ENCODE measurements at places on chromosomes 1 and 21.

DNA sequence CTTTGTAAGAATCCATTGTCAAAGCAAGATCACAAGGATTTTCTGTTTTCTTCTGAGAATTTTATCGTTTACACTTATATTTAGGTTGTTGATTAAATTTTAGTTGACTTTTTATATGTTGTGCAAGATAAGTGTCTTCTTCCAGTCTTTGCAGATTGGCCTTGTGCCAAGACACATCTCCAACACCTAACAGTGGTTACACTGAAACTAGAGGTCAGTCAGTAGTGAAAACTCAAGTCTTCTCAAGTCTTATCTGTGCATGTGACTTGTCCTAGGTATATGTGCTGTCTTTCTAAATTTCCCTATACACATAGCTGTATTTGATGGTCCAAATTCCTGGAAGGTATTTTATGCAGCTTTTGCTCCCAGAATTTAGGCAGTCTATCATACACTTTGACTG is 1183.2 kb upstream of the B3GALT2 start:
- no peak for DNase-seq

GRCh38 chr1:107220036-107220435 is 79.2 kb downstream of the NTNG1 start:
- DNase-seq, result no peak

DNA sequence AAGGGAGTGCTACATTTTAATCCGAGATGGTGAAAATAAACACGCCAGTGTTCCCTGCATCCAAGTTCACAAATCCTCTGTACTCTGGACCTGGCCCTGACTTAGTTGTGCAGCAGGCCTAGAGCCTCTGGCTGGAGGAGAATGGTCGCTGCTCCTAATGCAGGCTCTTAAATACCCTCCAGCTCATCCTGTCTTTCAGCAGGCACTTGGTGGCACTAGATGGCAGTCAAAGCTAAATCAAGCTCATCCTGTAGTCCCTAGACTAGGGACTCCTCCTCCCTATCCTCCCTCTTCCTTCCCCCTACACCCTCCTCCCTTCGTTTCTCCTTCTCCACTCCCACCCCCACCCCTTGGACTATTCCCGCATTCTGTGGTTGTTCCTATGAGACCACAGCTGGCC is 41.6 kb upstream of the MTR start:
- no peak for DNase-seq

GRCh38 chr1:100348549-100349144 is 3.7 kb upstream of the CDC14A start:
- DNase-seq, result no peak

GRCh38 chr1:1118011-1118875 is 2.4 kb upstream of the C1orf159 start:
- no peak for DNase-seq

DNA sequence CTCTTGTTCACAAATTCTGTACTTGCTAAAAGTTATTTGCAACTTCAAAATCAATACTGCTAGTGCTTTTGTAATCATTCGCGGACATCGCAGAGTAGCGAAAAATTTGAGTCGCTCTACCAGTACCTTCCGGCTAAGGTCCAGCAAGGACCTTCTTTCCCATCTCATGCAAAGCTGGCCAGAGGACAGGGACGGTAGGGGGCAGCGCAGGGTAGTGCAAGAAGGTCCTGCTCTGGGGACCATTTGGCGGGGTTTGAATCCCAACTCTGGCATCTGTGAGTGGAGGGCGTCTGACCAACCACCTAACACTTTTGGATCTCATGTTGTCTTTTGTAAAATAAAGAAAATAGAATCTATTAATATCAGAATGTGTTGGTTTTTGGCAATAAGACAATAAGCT is 258.3 kb downstream of the SPATA17 start:
- DNase-seq, result no peak

- DNase-seq, result no peak
These were observed 135.0 kb upstream of the COL6A1 start for GRCh38 chr21:45846373-45847160.

DNA sequence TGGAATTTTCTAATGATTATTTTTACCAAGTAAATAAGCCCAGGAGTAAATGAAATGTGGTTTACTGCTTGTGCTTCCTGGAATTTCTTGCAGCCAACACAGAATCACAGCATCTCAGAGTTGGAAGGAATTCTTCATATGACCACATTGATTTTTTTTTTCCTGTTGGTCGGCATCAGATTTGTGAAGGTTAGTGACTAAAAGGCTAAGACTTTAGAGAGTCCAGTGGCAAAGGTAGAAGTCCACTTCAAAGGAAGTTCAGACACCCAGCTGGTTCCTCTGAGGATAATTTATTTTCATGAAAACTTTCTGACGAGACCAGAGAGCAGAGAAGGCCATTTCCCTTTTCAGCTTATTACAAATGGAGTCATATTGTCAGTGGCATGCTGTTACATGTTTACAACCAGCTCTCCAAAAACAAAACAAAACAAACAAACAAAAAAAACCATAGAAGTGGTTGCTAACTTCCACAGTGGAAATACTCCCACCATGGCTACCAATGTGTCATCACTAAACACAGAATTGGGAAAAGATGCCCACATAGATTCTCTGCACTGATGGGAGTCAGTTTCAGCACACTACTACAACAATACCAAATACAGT is 77.2 kb upstream of the CDC42BPA start:
- DNase-seq, result no peak

DNA sequence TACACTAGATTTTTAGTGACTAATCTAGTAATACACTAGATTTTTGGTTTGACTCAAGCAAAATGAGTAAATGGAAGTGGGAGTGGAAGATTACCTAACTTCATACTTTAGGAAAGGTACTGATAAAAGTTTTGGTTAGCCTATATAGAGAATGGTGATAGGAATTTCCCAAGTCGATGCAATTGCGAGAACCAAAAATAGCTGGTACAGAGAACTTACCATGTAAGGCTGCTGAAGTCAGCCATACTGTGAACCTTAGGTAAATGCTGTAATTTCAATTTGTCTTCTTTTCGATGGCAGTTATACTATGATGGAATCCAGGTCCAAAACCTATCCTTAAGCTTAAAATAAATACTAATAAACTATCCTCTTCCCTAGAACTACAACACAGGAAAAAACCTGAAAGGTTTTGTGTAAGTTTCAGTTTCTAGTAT is 4.6 kb downstream of the PNRC2 start:
- DNase-seq, result no peak
